ENCODE measurements at places on chromosomes 13 and 19.

DNA sequence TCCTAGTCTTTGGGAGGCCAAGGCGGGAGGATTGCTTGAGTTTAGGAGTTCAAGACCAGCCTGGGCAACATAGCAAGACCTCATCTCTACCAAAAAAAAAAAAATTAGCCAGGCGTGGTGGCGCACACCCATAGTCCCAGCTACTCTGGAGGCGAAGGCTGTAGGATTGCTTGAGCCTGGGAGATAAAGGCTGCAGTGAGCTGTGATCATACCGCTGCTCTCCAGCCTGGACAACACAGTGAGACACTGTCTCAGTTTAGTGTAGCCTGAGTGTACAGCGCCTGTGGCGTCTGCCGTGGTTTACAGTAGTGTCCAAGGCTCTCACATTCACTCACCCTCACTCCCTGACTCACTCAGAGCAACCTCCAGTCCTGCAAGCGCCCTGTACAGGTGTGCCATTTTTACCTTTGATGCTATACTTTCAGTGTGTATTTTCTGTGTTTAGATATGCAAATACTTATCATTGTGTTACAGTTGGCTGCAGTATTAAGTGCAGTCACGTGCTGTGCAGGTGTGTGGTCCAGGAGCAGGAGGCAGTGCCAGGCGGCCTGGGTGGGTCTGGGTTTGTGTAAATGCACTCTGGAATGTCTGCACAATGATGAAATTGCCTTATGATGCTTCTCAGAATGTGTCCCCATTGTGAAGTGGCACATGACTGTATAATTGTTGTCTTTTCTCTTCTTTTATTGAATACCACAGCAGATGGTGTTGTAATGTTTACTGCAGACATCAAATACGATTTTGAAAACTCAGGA, 36.1 kb upstream of the DCUN1D2 start:
- DNase-seq: no peak

GRCh38 chr13:112880221-112880641, 88.8 kb upstream of the MCF2L start:
- no peak for DNase-seq

DNA sequence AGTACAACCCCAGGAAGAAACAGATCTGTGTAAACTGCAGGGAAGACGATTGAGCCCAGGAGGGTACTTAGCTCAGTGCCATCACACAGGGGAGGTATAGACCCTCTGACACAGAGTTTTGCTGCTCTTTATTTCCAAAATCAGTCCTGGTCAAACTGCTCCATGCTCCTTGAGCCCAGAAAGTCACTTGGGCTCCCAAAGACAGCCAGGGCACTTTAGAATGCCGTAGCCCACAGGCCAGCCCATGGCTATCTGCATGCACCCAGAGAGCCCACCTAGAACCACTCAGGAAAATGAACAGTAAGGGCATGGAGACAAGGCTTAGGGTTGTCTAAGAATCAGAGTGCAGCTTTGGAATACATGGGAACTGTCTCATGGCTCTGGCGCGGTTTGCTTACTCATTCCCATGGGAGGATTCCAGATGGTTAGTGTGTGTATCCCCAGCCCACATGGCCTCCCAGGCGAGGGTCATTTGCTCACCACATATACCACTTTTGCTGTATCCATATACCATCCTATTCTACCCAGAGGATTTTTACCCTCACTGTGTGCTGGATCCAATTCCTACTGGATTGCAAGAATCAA, 14.7 kb upstream of the PDCD5 start:
- DNase-seq: no peak

- DNase-seq: peak; percentile 97
These were observed 394.3 kb downstream of the FOXO1 start for GRCh38 chr13:40271931-40272775.

- no peak for DNase-seq
These were observed 73.5 kb upstream of the PCDH17 start for GRCh38 chr13:57558051-57558467.

GRCh38 chr13:97736436-97736835, 217.0 kb upstream of the IPO5 start:
- DNase-seq: no peak

DNA sequence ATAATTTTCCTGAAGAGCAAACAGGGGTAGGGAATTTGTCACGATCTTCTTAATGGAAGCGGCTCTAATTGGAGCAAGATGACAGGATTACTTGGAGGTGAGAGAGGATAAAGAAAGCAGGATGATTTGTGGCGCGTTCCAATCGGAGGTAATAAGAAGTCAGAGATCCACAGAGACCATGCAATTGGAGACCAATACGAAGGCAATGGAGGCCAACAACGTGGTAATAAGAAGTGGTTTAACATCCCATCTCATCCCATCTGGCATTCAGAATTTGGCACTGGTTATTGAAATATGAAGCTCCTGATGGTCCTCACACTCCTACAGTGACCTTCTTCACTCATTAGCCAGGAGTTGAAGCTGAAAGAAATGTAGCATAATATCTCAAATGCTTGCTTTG, 130.6 kb downstream of the DLEU7 start:
- DNase-seq: no peak

DNA sequence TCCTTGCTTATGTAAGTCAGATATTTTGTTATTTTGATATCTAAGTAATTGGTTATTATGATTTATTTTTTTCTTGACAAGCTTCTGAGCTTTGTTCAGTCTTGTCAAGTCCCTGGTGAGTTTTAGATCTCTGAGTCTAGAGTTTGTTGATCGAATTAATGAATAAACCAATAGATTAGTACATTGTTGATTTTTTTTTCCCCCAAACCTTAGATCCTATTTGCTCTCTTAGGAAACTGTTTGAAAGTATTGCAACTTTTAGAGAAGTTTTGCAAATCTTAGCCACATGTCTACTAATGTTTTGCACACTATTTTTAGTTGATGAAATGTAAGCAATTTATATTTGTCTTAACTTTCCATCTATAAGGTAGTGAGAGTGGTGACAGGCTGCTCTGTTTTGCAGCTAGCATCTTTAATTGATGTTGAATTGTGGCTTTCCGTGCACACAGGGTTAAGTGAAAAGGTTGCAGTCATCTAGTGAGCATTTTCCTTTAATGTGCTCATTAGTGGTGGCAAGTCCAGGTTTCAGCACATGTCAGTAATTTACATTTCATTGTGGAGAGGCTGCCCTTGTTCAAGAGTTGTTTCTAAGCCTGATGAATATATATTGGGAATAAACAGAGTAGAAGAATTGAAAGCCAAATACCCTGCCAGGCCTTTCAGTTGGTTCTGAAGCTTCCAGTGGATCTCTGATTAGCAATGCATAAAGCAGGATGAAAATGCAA, 86.3 kb downstream of the PCCA start:
- no peak for DNase-seq

DNA sequence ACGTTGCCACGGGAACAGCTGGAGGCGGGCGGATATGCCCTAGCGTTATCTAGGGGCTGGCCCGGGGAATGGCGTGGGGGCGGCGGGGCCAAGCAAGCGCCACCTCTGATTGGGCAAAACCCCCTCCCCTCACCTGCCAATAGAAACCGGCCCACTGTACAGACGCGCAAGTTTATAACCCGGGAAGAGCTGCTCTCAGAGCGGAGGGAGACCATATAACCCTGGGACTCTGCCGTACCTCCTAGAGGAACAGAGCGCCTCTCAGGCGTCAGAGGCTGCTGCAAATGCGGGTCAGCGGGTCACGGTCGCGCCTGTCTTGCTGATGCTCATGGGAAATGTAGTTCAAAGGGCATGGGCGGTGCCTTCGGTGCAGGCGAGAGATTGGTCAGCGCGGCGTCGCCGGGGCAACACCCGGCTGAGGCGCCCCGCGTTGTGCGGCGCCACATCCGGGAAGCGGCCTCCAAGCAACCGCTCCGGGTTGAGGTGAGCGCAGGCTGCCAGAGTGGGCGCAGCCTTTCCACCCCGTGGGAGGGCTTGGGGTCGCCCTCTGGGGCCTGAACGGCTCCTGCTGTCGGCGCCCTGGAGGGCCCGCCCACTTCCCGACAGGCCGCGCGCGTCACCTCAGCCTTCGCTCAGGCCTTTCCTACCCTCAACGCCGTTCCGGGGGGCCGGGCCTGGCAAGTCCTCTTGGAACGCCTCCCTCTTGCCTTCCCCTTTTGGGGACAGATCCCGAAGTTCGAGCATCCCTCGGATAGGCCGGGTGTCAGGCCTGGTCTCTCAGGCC, at the start of gene ZNF446:
Gene ZNF446 (plus strand): TSS at position 639 of the 784 bp plus-strand sequence. CDS start 867 bp downstream, outside the sequence.
- DNase-seq: peak; percentile 97

DNA sequence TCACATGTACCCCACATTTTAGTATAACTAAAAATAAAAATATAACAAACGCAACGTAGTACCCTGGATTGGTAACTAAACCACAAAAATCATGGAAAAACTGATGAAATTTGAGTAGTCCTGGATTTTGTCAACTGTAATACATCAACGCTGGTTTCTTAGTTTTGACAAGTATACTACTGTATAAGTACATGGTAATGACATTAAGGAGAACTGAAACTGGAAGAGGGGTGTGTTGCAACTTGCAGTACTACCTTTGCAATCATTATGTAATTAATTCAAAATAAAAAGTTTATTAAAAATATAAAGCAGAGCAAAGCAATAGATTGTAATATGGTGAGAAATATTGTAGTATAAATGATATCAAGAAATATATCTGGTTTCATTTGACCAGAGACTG, 1158.0 kb upstream of the SPRY2 start:
- no peak for DNase-seq

- no peak for DNase-seq
These were observed 202.8 kb upstream of the IRS2 start for GRCh38 chr13:109989155-109989554.

DNA sequence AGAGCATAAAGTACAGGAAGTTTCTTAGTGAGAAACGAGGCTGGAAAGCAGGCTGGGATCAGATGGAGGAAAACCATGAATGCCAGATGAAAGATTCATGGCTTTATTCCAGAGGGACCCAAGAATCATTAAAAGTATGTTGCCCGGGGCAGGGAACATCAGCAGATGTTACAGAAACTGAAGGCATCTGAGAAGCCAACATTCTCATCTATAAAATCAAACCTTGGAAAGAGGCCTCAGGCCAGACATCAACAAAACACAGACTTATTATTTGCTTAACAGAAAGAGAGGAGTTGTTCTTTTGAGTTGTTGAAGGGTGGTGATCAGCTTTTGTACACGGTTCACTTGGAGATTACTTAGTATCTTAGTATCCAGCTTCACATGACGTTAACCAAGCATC, 543.6 kb downstream of the RFC3 start:
- DNase-seq: no peak
